ENCODE measurements at places on chromosomes 4 and X.

- no peak for DNase-seq
Measured at GRCh38 chr4:141810038-141810711, 173.8 kb downstream of the IL15 start.

DNA sequence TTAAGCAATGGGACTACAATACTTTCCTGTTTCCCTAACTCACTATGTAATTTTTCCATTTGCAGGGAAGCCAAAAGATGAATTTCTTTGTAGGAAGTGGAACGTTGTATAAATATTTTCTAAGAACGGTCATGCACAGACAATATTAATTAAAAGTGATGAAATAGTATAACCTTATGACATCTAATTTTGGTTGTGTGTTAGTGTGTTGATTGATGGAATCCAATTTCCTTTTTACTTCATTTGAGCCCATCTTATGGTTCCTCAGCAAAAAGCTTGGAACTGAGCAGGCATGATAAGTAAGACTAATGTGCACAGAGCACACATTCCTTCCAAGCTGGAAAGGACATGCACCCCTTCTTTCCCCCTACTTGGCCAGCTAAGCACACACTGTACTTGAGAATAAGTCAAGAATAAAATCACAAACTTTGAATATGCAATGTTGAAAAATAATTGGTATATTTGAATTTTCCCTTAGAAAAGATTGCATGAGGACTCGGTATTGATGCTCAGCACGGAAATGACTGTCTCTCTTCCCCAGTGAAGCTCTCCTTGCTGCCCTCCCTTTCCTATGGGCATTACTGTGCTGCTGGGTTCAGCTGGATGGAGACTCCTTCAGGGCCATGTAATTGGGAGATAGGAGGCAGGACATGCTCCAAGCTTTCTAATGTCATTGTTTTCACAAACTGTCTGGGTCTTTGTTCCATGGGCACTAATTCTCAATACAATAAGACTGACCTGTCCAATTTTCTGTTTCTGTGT is 19.2 kb upstream of the PDLIM3 start:
- no peak for DNase-seq

DNA sequence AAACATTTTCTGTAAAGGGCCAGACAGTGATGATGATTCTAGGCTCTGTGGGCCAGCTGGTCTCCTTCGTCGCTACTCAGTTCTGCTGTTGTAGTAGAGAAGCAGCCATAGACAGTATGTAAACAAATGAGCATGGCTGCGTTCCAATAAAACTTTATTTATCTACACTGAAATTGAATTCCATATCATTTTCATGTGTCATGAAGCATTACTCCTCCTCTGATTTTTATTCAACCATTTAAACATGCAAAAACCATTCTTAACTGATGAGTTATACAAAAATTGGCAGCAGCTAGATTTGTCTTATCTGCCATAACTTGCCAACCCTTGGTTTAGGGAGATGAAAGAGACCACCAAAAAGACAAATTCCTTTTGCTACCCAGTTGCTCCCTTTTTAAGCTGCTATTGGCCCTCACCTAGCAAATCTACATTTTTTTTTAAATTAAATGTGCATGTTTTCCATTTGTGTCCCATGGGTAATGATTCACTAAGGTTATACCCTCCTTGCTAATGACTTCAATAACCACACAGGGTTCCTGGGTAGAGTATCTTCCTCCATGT is 309.9 kb downstream of the DHX15 start:
- no peak for DNase-seq

GRCh38 chr4:109826719-109827118 is 1.1 kb upstream of the RRH start:
- DNase-seq, result no peak

DNA sequence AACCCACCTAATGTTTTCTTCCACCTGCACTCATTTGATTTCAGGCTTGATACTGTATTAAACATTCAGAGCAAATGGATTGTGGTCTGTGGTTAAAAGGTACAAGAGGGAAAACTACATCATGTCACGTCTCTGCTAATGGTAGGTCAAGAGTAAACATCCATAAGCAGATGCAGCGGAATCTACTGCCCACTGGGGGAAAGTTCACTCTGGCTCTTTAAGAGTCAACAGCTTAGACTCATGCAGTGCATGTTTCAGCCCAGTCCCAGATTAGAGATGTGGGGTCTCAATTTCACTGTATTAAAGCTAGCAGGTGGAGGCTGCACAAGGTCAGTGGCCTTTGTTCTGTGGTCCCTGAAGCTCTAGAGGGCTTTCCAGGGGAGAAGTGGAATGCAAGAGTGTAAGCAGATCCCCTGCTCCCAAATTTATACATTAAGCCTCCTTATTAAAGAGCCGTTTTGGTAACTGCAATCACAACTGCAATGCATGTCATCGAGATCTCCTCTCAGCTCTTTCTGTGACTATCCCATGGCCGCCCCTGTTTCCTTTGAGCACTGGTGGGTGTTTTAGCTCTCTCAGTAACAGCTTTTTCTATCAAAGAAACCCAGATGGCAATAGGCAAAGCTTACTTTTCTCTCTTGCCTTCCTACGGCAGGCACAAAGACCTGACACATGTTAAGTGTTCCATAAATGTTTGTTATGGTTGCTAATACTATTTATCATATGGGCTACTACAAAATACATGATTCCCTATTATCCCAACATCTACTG is 53.4 kb downstream of the LDB2 start:
- DNase-seq, result no peak

DNA sequence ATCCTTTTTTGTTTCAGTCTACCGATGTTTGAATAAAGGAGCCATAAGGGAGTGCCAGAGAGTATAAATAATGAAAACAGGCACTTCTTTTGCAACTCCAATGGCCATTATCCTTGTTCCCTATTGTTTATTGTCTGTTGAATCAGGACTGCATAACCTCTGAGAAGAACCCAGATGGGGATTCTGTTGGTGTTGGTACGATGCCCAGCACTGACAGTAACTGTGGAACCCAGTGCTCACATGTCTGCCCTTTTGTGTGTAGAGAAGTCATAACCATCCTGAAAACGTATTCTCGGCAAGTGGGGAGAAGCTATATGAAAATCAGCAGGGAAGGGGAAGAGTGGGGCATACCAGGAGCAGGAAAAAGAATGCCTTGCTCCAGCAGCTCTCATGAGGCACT is 195.1 kb upstream of the EDNRA start:
- no peak for DNase-seq

GRCh38 chr4:139849219-139849618 is 183.6 kb downstream of the MGST2 start:
- no peak for DNase-seq

GRCh38 chr4:68152411-68152810 is 22.7 kb upstream of the TMPRSS11F start:
- DNase-seq, result no peak

- DNase-seq, result no peak
Measured at GRCh38 chrX:10052906-10053625, 85.9 kb downstream of the CLDN34 start.

DNA sequence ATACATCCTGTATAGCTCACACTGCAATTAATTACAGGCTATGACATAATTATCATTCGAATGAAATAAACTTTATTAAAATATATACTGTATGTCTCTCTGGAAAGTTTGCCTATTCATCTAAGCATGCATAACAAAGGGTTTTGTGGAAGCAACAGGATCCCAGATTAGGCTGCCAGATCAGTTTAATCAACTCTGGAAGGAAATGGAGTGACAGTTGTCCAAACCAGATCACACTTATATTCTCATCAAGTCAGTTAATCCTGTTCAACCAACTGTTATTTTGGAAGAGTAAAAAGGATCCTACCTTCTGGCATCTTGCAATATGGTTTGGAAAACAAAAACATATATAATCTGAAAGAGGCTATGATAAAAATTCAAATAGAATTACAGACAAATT is 312.2 kb downstream of the FAT4 start:
- DNase-seq, result no peak

DNA sequence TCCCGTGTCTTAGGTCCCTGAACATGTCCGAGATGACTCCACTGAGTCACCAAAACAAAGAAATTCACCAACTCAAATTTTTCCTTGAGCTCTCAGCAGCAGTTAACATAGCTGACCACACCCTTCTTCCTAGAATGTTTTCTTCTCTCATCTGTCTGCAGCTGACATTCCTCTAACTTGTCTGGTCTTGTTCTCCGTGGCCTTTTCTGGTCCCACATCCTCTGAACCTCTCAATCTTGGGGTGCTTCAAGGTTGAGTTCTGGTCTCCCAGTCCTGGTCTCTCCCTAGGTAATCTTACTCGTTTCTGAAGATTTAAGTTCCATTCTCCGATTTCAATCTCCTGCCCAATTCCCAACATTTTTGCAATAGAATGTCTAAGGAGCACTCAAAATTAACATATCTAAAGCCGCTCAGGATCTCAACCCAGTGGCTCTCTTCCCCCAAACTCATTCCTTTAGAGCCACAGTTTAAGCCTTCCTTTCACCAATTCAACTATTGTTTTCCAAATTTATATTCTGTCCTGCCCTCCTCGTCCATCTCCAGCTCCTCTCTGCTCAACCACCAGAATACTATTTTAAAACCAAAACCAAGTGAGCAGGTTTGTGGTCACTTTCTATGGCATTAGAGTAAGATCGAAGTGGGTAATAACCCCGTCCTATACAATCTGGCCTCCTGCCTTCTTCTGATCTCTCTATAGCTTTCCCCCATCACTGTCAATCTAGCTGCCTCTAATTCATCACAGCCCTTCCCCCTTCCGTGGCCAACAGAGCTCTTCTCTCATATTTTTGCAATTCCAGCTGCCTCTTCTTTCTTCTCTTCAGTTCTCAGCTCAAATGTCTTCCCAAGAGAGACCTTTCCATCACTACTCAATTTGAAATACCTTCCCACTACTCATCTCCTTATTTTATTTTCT is 1.2 kb downstream of the TRIML2 start:
- DNase-seq, result no peak

DNA sequence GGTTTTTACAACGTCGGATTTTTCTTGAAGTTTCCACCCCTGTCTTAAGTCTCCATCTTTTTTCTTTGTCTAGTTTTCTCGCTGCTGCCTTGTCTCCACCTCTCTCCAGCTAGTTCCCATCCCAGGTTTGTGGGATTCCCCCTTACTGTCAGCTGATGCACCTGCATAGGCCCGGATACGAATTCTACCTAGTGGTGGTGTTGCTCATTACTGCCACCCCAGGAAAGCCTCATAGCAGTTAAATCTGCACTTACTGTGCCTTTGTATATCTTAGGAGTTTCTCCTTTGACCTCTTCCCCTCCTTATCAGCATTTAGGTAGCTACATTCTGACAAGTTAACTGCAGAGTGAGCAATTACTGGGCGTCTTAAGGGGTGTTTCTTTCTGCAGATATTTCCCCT is 1693.1 kb upstream of the TENM3 start:
- no peak for DNase-seq

DNA sequence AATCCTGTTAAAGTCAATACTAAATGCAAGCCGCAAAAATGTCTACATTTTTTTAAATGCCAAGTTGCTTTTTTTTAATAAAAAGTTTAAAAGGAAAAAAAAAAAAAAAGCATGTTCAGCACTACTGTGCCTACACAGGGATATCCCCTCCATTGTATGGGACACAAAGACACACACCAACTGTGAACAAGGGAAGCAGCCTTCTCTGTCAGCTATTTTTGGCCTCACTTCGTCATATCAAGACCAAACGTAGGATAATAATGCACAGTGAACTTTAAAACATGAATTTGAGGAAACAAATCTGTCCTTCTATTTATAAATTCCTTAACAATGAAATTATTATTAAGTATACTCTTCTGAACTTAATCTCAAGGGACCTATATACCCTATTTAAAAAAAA is 4.4 kb downstream of the FBXW7 start:
- no peak for DNase-seq

- DNase-seq, result no peak
Measured at GRCh38 chr4:103928370-103928769, 208.6 kb upstream of the TACR3 start.

GRCh38 chrX:21982311-21982710 is 41.8 kb downstream of the SMS start:
- DNase-seq, result no peak

DNA sequence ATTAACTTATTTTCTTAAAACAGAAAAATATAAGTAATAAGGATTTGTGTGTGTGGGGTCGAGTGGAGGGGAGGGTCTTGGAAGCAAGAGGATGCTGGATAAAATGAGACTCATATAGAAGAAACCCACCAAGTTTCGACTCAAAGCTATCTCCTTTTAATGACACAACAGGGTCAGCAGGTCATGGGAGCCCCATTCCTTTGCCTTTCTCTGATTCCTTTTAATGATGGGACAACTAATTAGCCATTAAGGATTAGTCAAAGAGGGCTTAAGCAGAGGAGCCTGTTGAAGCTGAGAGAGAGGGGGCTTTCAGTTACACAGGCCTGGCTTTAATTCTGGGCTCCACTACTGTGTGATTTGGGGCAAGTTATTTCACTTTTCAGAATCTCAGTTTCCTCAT is 102.8 kb downstream of the GPR50 start:
- DNase-seq, result no peak

DNA sequence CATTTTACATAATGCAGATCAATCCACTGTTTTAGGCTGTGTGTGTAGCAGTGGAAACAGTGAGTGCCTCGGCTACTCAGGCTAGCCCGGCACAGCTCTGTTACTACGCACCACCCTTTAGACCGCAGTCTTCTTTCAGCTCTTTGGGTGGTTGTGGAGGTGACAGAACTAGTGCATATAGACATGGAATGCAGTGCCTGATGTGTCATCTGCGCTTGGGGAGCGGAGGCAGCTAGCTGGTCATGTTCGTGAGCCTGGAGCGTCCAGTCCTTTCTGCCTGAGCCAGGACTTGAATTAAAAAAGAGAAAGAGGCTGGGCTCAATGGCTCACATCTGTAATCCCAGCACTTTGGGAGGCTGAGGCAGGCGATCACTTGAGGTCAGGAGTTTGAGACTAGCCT is 4.8 kb downstream of the TBC1D14 start:
- DNase-seq, result no peak

DNA sequence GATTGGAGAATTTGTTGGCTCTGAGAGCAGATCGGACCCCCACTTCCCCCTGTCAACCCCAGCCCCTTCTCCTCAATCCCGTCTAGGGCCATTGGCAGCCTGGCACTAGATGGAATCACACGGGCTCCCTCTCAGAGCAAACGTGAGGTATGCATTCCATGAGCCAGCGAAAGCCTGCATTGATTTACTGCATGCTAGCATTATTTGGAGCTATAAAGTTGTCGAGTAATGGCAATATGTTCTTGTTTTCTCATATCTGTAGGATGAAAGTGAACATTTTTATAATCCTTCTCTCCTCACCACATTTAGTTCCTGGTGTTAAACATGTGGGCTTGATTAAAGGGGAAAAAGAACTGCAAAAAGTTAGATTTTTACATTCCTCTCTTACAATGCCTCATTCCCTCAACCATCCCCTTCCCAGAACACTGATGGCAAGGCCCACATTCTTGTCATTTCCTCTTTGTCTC is 159.2 kb downstream of the SPRY1 start:
- no peak for DNase-seq

- no peak for DNase-seq
Measured at GRCh38 chr4:70713453-70714078, 8.2 kb upstream of the RUFY3 start.

- DNase-seq, result no peak
Measured at GRCh38 chr4:93809773-93810172, 18.8 kb upstream of the ATOH1 start.

- DNase-seq, result no peak
Measured at GRCh38 chrX:109464231-109464630, 17.7 kb downstream of the GUCY2F start.

GRCh38 chr4:186074189-186074588 is 5.2 kb downstream of the TLR3 start:
- no peak for DNase-seq
